ENCODE measurements at places on chromosomes 5 and 9.

DNA sequence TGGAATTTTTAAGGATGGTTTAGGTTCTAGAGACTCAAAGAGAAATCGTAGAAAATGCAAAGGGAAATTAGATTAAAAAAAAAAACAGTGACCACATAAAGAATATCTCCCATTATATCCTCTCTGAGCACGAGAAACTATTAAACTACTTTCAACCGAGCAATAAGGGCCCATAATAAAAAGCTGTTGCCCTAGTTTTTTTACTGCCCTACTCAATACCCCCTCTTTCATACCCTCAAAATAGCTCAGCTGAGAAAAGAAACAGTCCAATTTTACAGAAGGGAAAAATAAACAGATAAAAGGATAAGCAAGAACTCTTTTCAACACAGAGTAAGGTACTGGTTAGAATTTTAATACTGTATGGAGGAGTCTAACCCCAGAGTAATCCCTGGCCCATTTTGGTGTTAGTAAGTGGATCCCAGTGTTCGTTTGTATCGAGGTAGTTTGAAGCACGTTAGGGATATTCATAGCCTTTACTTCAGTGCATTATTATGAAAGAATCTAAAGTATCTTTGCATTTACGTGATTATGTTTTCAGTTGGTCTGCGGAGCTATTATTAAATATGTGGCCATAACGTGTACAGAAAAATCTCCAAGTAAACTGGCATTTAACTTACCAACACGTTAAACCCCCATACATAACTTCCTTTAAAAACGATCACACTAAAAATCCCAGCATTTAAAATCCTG is 980 bp upstream of the RHOBTB3 start:
- DNase-seq, result no peak

- no peak for DNase-seq
These were observed 28.2 kb downstream of the SNX18 start for GRCh38 chr5:54545796-54546195.

DNA sequence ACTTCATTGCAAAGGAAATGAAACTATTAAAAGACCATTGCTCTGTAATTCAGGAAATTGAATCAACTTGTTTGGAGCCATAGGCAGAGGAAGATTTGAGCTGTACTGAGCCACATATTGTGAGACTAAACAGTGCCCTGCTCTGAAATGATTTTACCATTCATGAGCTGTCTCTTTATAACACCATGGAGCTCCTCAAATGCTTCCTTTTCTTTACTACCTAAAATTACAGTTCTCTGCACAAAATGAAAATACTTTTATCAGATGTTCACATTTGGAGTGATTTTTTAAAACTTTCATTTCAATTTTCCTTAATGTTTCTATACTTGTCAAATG is 97.9 kb downstream of the NLN start:
- no peak for DNase-seq

DNA sequence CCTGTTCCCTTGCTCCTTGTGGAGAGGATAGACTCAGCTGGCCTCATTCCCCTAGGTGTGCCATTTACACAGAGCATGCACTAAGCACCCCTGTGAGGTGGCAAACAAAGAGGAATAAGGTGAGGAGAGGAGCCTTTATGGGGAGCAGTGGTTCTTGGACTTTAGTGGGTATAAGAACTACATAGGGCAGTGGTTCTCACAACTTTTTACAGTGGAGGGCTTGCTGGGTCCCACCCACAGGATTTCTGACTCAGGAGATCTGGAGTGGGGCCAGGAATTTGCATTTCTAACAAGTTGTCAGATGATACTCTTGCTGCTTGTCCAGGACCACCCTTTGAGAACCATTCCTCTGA is 42.0 kb downstream of the CSF1R start:
- no peak for DNase-seq

GRCh38 chr5:56278335-56278753 is 45.2 kb upstream of the ANKRD55 start:
- DNase-seq, result peak; percentile 55

DNA sequence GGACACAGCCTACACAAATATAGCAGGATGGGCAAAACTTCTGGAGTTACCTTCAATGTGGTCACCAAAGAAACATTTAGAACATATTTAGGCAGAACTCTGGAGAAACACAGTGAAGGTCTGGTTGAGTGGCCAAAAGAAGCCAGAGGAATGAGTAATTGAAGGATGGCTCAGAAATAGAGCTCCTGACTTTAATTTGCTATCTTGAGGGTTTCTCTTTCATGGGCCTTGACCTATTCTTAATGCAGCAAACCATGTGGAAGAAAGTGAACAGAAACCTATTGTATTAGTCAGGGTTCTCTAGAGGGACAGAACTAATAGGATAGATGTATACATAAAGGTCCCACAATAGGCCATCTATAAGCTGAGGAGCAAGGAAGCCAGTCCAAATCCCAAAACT is 650.5 kb downstream of the ACTL7B start:
- DNase-seq, result no peak

DNA sequence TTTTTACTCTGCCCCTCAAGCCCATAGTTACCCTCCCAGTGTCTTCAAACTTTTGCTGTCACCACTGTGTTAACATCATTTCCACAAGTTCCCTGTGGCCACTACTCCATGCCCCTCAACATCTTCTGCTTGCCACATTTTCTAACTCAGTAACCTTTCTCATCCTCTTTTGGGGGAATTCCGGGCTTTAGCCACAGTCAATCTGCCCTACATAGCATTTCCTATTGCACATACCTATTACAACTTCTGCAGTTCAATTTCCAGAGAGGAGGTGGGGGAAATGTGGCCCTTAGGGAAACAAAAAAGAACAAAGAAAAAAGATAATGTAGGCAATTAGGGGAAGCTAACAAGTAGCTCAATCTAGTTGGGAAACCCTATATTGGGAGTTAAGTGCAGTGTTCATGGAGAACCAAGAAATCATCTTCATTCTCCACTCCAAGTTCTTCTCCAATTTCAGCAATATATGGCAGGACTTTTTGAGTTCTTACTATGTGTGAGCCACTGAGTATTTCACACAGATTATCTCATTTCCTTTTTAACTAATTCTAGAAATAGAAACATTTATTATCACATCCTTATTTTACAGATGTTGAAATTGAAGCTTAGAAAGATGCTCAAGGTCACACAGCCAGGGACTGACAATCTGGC is 40.2 kb upstream of the LPAR1 start:
- DNase-seq, result no peak

DNA sequence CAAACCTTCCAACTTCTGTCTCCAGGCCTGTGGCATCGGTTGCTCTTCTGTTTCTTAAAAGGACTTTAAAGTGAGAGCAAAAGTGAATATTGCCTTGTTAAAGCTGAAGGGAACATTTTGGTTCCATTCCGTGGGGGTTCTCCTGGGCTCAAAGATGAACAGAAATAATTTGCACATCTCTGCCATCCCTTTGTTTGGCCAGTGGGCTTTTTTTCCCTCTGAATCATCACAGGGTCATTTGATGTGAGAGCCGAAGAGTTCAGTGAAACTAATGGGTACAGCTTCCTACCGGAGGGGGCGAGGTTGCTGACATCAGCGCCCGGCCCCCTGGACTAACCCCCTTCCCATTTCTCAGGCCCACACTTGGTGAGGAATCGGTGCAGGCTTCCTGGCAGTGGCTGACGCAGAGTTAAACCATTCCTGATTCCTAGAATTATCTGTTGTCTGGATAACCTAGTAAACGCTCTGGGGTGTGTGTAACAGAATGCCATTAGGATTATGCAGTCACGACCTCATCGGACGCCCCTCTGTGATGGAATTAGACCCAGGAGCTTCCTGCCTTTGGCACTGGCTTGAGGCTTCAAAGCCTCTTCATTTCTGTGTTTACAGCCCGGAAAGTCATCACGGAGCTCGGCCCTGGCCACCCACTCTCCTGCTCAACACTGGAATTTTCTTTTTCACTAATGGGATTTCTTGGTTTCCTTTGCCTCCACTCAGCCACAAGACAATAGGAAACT is 61.6 kb upstream of the RPL26L1 start:
- DNase-seq, result peak; percentile 90

DNA sequence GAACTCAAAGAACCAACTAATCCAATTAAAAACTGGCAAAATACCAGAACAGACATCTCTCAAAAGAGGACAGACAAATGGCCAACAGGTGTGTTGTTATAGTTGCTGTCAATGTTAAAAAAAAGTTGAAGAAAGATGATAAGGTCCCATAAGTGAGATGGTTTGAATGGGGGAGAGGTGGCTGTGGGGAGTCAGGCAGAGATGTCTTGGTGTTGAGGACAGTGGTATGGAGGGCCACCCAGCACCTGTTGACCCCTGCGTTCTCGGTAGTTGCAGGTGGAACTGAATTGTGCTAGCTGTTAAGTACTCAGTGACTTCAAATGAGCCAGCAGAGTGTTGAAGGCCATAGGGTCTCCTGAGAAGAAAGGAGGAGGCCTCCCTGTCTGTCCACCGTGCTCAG is 55.9 kb upstream of the PITX1 start:
- DNase-seq, result no peak

GRCh38 chr5:137113939-137114338 is 385.2 kb downstream of the SPOCK1 start:
- DNase-seq, result no peak

DNA sequence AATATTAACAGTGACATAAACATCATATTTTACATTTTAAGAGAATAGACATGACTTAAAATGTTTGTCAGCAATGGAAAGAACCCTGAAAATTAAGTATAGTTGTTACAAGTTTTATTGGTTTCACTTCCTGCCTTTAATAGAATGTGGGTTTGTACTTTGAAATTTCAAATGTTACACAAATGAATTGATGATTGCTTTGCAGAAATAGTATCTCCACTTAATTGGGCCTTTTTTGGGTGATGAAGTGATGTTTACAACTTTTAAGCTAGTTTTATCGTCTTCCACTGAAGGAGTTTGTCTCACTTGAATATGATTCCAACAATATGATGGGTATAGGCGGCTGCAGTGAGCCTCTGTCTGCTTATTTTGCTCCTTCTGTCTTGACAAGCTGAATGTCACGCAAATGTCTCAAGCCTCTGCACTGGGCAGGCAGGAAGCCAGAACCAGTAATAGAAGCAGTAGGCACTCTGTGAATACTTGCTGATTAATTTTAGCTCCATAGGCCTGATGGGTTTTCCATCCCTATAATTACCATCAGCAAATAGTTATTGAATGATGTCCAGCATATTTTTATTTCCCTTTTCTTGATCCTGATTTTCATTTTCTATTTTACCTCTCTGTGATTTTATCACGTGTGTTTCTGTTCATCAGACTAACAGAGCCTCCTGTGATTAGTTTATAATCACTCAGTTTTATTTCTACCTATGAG is 10.6 kb upstream of the NR3C1 start:
- no peak for DNase-seq

- no peak for DNase-seq
These were observed 16.3 kb upstream of the PPP2CA start for GRCh38 chr5:134242146-134242545.

DNA sequence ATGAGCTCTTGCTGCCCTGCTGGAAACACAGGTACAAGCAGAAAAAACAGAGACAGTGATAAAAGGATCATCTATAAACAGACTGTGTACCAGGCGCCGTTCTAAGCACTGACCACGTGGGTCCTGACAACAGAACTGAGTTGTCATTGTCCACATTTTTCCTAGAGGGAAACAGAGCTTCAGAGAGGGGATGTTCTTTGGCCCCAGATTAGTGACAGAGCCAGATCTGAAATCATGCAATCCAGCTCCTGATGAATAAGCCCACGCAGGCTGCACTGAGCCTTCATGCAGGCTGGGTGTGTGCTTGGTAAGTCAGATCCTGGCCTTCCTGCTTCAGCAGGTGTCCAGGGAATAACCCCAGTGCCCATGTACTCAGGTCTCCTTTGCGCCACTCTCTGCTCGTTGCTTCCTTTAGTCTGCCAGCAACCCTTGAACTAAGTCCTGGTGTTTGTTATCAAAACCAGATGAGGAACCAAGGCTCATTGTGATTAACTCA is 22.8 kb upstream of the TCF7 start:
- DNase-seq, result no peak

GRCh38 chr9:95250462-95251221 is 66.9 kb downstream of the FANCC start:
- no peak for DNase-seq

DNA sequence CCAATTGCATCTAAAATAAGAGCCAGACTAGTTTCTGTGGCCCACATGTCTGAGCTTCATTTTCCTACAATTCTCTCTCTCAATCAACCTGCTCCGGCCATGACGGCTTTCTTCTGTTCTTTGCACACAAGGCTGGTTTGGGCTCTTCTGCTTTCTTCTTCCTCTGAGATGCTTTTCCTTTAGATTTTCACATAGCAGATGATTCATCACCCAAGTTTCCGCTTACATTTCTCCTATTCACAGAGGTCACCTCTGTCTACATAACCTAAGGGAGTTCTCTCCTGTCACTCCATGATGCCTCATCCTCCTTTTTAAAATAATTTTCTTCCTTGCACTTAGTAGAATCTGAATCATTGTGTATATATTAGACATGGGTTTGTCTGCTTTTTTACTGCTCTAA is 334.6 kb upstream of the TUSC1 start:
- DNase-seq, result peak; percentile 10

DNA sequence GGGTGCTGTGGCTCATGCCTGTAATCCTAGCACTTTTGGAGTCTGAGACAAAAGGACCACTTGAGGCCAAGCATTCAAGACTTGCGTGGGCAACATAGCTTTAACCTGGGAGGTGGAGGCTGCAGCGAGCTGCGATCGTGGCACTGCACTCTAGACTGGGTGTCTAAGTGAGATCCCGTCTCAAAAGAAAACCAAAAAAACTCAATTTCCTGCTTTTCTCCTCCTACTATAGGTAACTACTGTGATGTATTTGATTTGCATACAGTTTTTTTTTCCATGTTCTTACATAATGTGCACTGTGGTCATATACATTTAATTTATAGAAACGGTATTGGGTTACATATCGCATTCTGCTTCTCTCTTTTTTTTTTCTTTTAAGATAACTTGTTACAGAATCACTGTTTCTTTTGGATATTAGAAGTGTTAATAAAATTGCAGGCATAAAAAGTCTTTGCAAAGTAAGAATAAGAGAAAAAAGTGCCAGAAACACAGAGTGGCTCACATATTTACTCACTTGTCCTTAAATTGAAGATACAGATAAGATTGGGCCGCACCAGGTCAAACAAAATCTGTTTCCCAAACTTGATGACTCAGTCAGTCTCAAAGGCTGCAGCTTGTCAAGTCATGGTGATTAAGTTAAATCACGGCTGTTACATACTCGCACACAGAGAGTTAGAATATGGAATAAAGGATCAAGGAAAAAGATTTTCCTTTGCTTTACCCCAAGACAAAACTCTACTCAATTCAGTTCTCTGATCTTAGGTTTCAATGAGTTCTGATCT is 2.0 kb upstream of the PTGR1 start:
- DNase-seq, result peak; percentile 13

DNA sequence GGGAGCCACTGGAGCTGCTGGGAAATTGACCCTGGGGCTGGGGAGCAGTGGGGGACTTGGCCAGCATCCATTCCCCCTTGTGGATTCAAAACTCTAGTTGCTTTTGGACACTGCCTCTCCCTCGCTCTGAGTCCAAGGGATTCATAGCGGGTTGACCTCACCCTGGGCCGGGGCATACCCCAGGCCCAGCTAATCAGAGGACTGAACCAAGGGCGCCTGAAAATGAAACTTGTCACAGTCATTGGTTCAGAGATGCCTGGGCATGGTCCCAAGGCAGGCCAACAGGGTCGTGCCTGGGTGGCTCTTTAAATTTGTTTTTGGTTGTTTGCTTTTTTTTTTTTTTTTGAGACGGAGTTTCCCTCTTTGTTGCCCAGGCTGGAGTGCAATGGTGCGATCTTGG is 22.6 kb downstream of the STK10 start:
- DNase-seq, result no peak
